Dermis blood vessel endothelial cell (primary cell): ENCODE measurements at places on chromosomes 16 and 17. TPM values are rescaled to one million over a fixed set of nuclear protein-coding genes. Genes with fewer than 3 reads are reported as not detected.

The UTS2R gene
- total RNA-seq, result not detected in 2 replicates

The AHSP gene
- not detected in 2 replicates for total RNA-seq

The TRIM72 gene
- total RNA-seq, result not detected in 2 replicates

The BPTF gene
- total RNA-seq, result 48.3 and 68.5 TPM in 2 replicates

The CCL17 gene
- not detected in 2 replicates for total RNA-seq

The PAM16 gene
- 11.6 and 15.5 TPM in 2 replicates for total RNA-seq

The AGRP gene
- total RNA-seq, result not detected in 2 replicates

The OTOP3 gene
- total RNA-seq, result not detected in 2 replicates
